Progenitor cell of endocrine pancreas (in vitro differentiated cells): ENCODE measurements at places on chromosomes 13 and 19. TPM values are rescaled to one million over a fixed set of nuclear protein-coding genes. Genes with fewer than 3 reads are reported as not detected.

The SLC17A7 gene
- total RNA-seq: 0.29 TPM in 2 replicates

- no peak overlapping the region for H3K4me3 ChIP-seq
- no peak for DNase-seq
- H3K4me1 ChIP-seq: peaks cover 33% of the 10 kb centered on the region
- peaks cover 1% of the 10 kb centered on the region for H3K36me3 ChIP-seq
These were observed 79.1 kb downstream of the STARD13 start for GRCh38 chr13:33206425-33206824.

GRCh38 chr13:71638751-71639150 is 228.3 kb downstream of the DACH1 start:
- no peaks in the 10 kb centered on the region for H3K36me3 ChIP-seq
- H3K27me3 ChIP-seq: no peaks in the 10 kb centered on the region
- peaks cover 32% of the 10 kb centered on the region for H3K4me1 ChIP-seq

GRCh38 chr13:99391781-99392469 is 84.7 kb upstream of the GPR183 start:
- H3K27me3 ChIP-seq: no peaks in the 10 kb centered on the region
- H3K4me3 ChIP-seq: no peak overlapping the region
- H3K36me3 ChIP-seq: peaks cover 12% of the 10 kb centered on the region

The VSIG10L gene
- total RNA-seq: 6.3 and 7.0 TPM in 2 replicates

GRCh38 chr19:37903096-37903495 is 3.3 kb downstream of the WDR87 start:
- DNase-seq: no peak
- H3K27ac ChIP-seq: peak overlapping the region; percentile 95
- no peaks in the 10 kb centered on the region for H3K36me3 ChIP-seq
- peaks cover 22% of the 10 kb centered on the region for H3K4me1 ChIP-seq
- H3K27me3 ChIP-seq: no peaks in the 10 kb centered on the region
- H3K4me3 ChIP-seq: no peak overlapping the region

DNA sequence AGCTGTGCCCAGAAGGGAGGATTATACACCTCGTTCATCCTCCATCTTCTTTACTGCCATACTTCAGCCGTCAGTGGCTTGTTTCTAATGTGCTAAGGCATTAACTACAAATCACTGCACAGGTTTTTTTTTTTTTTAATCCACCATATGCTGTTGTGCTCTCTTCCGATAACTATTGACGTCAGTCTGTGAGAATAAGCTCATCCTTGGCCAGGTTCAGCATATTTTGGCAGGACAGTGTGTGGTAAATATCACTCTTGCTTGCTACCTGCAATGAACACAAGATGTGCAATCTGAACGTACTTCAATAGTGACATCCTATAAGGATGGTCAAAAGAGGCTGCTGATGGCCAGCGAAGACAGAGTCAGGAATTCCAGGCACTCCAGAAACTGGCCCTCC is 2030.7 kb upstream of the PCDH20 start:
- H3K4me3 ChIP-seq: no peak overlapping the region
- no peaks in the 10 kb centered on the region for H3K27me3 ChIP-seq
- no peaks in the 10 kb centered on the region for H3K36me3 ChIP-seq
- DNase-seq: no peak
- H3K4me1 ChIP-seq: peaks cover 2% of the 10 kb centered on the region

DNA sequence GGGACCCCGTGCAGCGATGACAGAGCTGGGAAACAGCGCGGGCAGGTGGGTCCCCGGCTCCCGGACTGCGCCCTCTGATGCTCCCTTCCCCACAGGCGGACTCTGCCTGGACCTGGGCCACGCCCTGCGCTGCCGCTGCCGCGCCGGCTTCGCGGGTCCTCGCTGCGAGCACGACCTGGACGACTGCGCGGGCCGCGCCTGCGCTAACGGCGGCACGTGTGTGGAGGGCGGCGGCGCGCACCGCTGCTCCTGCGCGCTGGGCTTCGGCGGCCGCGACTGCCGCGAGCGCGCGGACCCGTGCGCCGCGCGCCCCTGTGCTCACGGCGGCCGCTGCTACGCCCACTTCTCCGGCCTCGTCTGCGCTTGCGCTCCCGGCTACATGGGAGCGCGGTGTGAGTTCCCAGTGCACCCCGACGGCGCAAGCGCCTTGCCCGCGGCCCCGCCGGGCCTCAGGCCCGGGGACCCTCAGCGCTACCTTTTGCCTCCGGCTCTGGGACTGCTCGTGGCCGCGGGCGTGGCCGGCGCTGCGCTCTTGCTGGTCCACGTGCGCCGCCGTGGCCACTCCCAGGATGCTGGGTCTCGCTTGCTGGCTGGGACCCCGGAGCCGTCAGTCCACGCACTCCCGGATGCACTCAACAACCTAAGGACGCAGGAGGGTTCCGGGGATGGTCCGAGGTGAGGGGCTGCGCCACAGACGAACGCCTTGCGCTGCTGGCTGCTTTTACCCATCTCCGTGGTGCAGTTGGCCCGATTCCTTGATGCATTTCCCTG is 7.8 kb upstream of the SELENOV start:
- H3K36me3 ChIP-seq: no peaks in the 10 kb centered on the region
- DNase-seq: peak; percentile 44
- H3K4me1 ChIP-seq: no peaks in the 10 kb centered on the region
- no peak overlapping the region for H3K27ac ChIP-seq

The CNMD gene
- 1.1 and 1.2 TPM in 2 replicates for total RNA-seq

The SHANK1 gene
- 0.20 and 0.36 TPM in 2 replicates for total RNA-seq

- peak overlapping the region; percentile 96 for H3K27ac ChIP-seq
- peaks cover 14% of the 10 kb centered on the region for H3K4me1 ChIP-seq
- H3K36me3 ChIP-seq: peaks cover 30% of the 10 kb centered on the region
These were observed 778 bp downstream of the ZNF230 start for GRCh38 chr19:44003461-44004009.

The MAMSTR gene
- 2.0 and 2.1 TPM in 2 replicates for total RNA-seq

GRCh38 chr19:18401580-18402112 is 4.2 kb upstream of the LRRC25 start:
- H3K4me1 ChIP-seq: peaks cover 16% of the 10 kb centered on the region
- no peaks in the 10 kb centered on the region for H3K36me3 ChIP-seq
